Left ventricle myocardium inferior (tissue), 1 donor: ENCODE measurements at places on chromosomes 7 and 10. TPM values are rescaled to one million over a fixed set of nuclear protein-coding genes. Genes with fewer than 3 reads are reported as not detected.

HKDC1 gene
- not detected for total RNA-seq

GRCh38 chr7:134364619-134365037 is 47.9 kb upstream of the SLC35B4 start:
- no peaks in the 10 kb centered on the region for H3K36me3 ChIP-seq
- H3K4me3 ChIP-seq, result no peak overlapping the region
- H3K4me1 ChIP-seq, result no peaks in the 10 kb centered on the region
- peaks cover 68% of the 10 kb centered on the region for H3K27me3 ChIP-seq
- H3K27ac ChIP-seq, result no peak overlapping the region

DNA sequence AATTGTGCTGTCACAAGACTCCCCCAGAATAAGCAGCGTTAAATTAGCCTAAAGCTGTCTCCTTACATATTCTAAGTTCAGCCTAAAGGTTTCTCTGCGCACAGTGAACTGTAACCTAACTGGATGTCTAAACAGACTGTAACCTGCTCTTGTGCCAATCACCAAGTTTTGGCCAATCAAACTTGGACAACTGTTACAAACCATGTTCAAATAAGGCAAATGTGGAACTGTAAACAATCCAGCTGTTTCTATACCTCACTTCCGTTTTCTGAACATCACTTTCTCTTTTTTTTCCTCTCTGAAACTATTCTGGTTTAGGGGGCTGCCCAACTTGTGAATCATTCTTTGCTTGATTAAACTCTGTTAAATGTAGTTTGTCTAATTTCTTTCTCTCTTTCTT is 252.2 kb upstream of the HABP2 start:
- H3K4me1 ChIP-seq, result no peaks in the 10 kb centered on the region
- no peak overlapping the region for H3K4me3 ChIP-seq
- no peak overlapping the region for H3K27ac ChIP-seq
- DNase-seq, result no peak
- peaks cover 20% of the 10 kb centered on the region for H3K27me3 ChIP-seq

DNA sequence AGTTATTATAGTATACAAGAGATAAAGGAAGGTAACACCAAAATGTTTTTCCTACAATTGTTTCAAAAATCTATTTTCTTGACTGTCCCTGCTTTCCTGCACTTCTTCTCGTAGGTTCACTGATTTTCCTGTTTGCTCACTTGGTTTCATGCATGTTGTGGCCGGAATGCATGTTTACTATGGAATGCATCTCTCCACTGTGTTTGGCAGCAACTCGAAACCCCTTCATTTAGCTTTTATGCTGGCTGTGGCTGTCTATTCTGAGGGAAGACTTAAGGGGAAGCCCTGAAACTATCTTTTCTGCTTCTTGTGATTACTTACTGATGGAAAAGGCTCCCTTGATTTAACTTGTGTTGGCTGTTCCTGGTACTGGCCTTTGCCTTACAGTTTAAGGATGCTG is 120.3 kb downstream of the NRG3 start:
- no peaks in the 10 kb centered on the region for H3K36me3 ChIP-seq
- H3K27me3 ChIP-seq, result no peaks in the 10 kb centered on the region
- no peak for DNase-seq
- H3K4me1 ChIP-seq, result no peaks in the 10 kb centered on the region

SPDYE2B gene
- total RNA-seq, result not detected

CACNA2D1 gene
- total RNA-seq, result 64.6 TPM

GIMAP6 gene
- total RNA-seq, result 24.3 TPM

GRCh38 chr10:29941476-29941875 is 117.9 kb downstream of the JCAD start:
- no peaks in the 10 kb centered on the region for H3K27me3 ChIP-seq
- H3K27ac ChIP-seq, result no peak overlapping the region
- peaks cover 5% of the 10 kb centered on the region for H3K4me1 ChIP-seq
- no peaks in the 10 kb centered on the region for H3K36me3 ChIP-seq

GRCh38 chr10:102975483-102976379 is 57.6 kb downstream of the CNNM2 start:
- H3K4me1 ChIP-seq, result peaks cover 7% of the 10 kb centered on the region
- H3K27me3 ChIP-seq, result no peaks in the 10 kb centered on the region
- no peaks in the 10 kb centered on the region for H3K36me3 ChIP-seq
- DNase-seq, result no peak
- H3K4me3 ChIP-seq, result no peak overlapping the region
- H3K27ac ChIP-seq, result no peak overlapping the region

- peaks cover 33% of the 10 kb centered on the region for H3K36me3 ChIP-seq
- no peaks in the 10 kb centered on the region for H3K27me3 ChIP-seq
- H3K27ac ChIP-seq, result no peak overlapping the region
- DNase-seq, result no peak
Measured at GRCh38 chr10:4845766-4846165, 19.8 kb downstream of the AKR1E2 start.

DNA sequence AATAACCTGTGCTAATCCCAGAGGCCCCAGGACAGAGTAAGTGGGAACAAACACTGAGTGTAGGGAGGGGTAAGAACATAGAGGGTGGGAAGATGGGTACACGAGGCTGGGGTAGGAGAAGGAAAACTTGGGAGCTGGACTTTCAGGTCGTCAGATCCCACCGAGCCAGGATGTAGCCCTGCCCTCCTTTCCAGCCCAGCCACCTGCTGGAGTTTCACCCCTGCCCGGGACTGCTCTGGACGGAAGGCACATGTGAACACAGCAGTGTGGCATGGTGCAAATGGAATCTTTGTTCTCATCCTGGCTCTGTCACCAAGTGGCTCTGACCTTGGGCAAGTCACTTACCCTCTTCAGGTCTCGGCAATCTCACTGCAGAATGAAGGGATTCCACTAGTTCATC is 52.8 kb downstream of the PODXL start:
- DNase-seq, result no peak
- peak overlapping the region; percentile 85 for H3K27ac ChIP-seq
- H3K4me1 ChIP-seq, result peaks cover 50% of the 10 kb centered on the region
- no peaks in the 10 kb centered on the region for H3K27me3 ChIP-seq
- no peak overlapping the region for H3K4me3 ChIP-seq
- peaks cover 56% of the 10 kb centered on the region for H3K36me3 ChIP-seq

DNA sequence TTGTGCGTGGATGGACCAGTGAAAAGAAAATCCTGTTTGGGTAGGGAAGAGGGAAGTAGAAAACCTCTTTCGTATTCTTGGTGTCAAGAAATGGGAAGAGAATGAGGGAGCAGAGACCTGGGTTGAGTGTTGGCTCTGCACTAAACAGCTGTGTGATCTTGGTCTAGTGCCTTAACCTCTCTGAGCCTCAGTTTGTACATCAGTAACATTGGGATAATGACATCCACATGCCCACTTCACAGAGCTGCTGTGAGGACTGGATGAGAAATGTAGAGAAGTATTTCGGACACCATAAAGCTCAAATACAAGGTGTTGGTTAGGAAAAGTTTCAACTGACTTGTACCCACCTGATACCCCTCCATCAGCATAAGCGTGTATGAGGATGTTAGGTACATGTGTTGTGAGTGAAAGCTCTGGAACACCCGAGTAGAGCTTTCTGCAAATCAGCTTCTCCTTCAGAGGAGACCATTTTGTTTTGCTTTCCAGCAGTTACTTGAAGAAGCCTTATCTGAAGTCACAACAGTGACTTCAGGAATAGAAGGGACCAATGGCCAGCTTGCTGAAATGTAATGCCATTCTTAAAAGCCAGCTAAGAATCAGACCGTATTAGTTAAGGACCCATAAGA is 11.2 kb downstream of the TRIM56 start:
- DNase-seq, result no peak
- H3K27ac ChIP-seq, result no peak overlapping the region
- peaks cover 36% of the 10 kb centered on the region for H3K4me1 ChIP-seq

- DNase-seq, result no peak
- H3K4me3 ChIP-seq, result no peak overlapping the region
- peaks cover 31% of the 10 kb centered on the region for H3K4me1 ChIP-seq
Measured at GRCh38 chr7:98166668-98166970, 44.6 kb upstream of the BHLHA15 start.

SYT15 gene
- total RNA-seq, result 1.9 TPM

- H3K36me3 ChIP-seq, result no peaks in the 10 kb centered on the region
- H3K27ac ChIP-seq, result no peak overlapping the region
- peaks cover 71% of the 10 kb centered on the region for H3K27me3 ChIP-seq
- H3K4me3 ChIP-seq, result no peak overlapping the region
Measured at GRCh38 chr10:97081621-97082235, 104.0 kb downstream of the SLIT1 start.
